ENCODE measurements at places on chromosomes 3 and 15.

- no peak for DNase-seq
Observed at GRCh38 chr15:75232252-75232813, 25.8 kb upstream of the GOLGA6C start.

- DNase-seq: peak; percentile 56
Observed at GRCh38 chr3:125125821-125126245, 70.0 kb upstream of the HEG1 start.

- DNase-seq: no peak
Observed at GRCh38 chr15:82043130-82043673, 2.6 kb downstream of the MEX3B start.

GRCh38 chr3:144381607-144382006, 410.0 kb downstream of the DIPK2A start:
- no peak for DNase-seq

GRCh38 chr3:166296179-166296783, 459.1 kb upstream of the BCHE start:
- DNase-seq: no peak

- DNase-seq: no peak
Observed at GRCh38 chr3:128588147-128588546, 62.5 kb downstream of the RPN1 start.

GRCh38 chr15:39400821-39401550, 179.9 kb upstream of the THBS1 start:
- no peak for DNase-seq

GRCh38 chr3:116018646-116019045, 395.3 kb downstream of the GAP43 start:
- no peak for DNase-seq

- DNase-seq: no peak
Observed at GRCh38 chr3:122787872-122788271, 5.8 kb downstream of the HSPBAP1 start.

DNA sequence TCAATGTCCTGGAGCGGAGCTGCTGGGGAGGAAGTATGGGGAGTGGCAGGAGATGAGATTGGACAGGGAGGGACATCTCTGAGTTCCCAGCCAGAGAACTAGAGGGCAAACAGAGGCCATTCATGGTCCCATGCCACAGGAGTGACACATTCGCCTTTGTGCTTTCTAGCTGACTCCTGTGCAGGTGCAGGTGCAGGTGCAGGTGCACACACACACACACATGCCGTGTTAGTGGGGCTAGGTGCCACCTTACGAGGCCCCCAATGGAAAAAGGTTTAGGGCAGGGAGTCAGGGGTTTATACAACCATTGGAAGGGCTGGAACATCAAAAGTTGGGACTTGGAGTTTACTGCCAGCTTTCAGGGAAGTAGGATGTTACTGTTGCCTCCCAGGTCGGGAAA, 52.0 kb downstream of the TPRA1 start:
- no peak for DNase-seq

DNA sequence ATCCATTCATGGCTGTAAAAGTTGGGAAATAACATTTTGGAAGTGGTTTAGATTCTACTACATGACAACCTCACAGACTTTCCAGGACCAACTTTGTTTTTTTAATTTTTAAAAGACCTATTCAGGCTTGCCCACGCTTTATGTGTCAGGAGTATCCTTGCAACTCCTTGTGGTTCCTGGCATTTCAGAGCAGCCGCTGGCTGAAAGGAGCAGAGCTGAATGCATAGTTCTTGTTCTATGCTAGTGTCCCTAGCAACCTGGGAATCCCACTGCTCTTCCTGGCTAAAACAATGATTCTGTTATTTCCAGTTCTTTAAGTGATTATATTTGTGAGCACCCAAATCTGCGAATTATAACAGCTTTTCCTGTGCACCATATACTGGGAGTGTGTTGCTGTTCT, 34.9 kb downstream of the CP start:
- DNase-seq: no peak

GRCh38 chr15:42891569-42891968, 29.0 kb downstream of the TTBK2 start:
- no peak for DNase-seq

DNA sequence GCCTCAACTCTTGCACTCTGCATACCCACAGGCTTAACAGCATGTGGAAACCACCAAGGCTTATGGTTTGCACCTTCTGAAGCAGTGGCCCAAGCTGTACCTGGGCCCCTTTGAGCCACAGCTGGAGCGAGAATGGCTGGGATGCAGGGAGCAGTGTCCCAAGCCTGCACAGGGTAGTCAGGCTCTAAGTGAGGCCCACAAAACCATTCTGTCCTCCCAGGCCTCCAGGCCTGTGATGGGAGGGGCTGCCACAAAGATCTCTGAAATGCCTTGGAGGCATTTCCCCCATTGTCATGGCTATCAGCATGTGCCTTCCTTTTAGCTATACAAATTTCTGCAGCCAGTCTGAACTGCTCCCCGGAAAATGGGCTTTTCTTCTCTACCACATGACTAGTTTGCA, 12.5 kb upstream of the CMSS1 start:
- DNase-seq: no peak

DNA sequence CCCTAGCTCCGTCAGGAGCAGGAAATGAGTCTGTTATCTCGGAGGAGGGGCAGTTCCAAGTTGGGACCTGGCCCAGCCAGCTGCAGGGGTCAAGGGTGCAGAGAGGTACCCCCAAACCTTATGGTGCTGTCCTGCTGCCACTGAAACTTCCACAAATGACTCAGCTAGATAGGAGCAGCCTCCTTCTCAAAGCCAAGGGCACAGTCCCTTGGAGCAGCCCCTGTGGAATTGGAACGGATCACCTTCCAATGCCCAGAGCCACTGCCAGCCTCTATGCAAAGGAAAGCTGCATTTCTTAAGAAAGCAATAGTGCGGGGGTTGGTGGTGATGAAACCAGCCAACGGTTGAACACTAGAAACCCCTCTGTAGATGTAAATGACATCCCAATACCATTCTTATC, 19.6 kb upstream of the LRRK1 start:
- DNase-seq: no peak

DNA sequence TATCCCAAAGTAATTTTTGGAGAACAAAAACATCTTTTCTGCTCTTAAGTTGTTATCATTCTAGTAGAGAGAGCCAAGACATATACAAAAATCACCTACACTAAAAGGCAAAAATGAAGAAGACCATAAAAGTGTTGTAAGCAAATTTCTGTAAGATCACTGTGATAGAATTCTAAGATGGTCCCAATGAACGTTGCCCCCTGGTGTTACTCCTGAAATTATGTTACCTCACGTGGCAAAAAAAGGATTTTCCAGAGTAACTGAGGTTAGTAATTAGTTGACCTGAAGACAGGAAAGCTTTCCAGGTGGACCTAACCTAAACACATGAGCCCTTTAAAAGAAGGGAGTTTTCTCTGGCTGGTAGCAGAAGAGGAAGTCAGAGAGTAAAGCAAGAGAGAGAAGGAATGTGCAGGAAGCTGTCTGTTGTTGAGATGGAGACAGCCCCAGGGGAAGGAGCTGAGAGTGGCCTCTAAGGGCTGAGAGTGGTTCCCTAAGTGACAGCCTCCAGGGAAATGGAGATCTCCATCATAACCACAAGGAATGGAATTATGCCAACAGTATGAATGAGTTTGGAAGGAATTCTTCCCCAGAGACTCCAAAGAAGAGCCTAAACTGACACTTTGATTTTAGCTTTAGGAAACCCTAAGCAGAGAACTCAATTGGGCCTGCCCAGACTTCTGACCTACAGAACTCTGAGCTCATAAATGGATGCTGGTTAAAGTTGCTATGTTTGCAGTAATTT, 205.9 kb downstream of the CD47 start:
- DNase-seq: no peak

- no peak for DNase-seq
Observed at GRCh38 chr3:137081711-137082110, 123.9 kb downstream of the IL20RB start.

GRCh38 chr3:185332026-185332735, 30.8 kb upstream of the MAP3K13 start:
- no peak for DNase-seq

GRCh38 chr15:79513940-79514339, 81.8 kb downstream of the MINAR1 start:
- no peak for DNase-seq

DNA sequence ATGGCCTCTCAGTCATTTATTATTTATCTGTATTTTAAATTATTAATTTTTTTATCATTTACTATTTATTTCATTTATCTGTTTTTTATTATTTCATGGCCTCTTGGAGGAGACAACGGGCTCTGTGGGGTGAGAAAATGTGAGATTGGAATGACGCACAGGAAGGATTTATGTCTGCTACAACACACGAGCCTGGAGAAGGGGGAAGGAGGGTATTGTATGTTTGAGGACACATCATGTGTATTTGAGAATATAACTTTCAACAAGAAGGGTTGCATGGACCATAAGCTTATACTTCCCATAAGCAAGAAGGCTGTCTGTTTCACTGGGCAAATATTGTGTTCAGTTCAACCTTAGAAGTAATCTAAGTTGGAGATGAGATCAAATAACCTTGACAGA, 31.7 kb downstream of the LSM3 start:
- no peak for DNase-seq

- DNase-seq: no peak
Observed at GRCh38 chr3:71891483-71891882, 106.5 kb upstream of the PROK2 start.

GRCh38 chr15:29890336-29891095, 68.2 kb upstream of the TJP1 start:
- DNase-seq: no peak

- no peak for DNase-seq
Observed at GRCh38 chr3:142027735-142028134, 121.6 kb downstream of the TFDP2 start.
